ENCODE measurements at places on chromosomes 3 and 15.

DNA sequence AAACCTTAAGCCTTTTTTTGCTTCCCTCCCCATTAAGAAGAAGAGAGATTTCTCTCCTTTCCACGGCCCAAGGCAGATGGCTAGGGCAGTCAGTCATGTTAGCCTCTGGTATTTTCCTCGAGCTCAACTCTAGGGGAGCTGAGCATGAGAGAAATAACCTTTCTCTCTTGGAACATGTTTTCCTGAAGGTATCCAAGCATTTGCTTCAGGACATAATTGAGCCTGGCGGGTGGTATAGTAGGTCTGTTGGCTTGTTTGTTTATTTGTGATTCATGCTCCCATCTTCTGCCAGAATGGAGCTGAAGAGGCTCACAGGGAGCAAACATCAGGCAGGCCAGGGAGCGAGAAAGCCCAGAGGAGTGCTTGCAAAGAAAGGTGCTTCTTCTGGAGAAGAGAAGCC is 102.5 kb downstream of the MESD start:
- no peak for DNase-seq

GRCh38 chr3:17055374-17056276 is 170.9 kb downstream of the PLCL2 start:
- DNase-seq: no peak

DNA sequence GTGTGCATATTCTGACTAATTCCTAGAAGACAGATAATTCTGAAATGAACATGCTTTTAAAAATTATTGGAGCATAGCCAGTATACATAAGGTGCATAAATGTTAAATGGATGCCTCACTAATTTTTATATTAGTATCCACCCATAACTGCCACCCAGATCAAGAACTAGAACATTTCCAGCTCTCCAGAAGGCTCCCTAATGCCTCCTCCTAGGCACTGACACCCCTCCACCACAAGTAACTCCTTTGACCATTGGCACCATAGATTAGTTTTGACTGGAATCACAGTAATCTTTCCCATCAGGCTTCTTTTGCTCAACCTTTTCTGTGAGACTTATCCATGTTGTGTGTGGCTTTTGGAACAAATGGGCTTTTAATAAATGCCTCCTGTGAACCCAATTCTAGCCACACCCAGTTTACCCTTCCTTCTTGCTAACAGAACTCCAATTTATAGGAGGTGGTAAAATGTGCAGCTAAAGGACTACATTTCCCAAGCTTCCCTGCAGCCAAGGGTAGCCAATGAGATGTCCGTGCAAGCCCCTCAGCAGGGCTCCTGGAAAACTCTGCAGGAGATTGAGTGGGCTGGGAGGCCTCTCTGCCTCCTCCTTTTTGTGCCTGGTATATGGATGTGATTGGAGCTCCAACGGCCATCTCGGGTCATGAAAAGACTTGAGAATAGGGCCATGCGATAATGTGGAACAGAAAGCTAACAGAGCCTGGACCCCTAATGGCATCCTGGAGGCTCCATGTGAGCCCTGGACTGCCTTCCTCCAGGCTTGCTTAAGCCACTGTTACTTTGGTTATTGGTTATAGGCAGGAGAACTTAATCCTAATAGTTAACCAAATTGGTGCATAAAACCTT is 322.6 kb upstream of the TLE3 start:
- no peak for DNase-seq

- no peak for DNase-seq
Measured at GRCh38 chr15:51234176-51234927, 104.0 kb downstream of the CYP19A1 start.

DNA sequence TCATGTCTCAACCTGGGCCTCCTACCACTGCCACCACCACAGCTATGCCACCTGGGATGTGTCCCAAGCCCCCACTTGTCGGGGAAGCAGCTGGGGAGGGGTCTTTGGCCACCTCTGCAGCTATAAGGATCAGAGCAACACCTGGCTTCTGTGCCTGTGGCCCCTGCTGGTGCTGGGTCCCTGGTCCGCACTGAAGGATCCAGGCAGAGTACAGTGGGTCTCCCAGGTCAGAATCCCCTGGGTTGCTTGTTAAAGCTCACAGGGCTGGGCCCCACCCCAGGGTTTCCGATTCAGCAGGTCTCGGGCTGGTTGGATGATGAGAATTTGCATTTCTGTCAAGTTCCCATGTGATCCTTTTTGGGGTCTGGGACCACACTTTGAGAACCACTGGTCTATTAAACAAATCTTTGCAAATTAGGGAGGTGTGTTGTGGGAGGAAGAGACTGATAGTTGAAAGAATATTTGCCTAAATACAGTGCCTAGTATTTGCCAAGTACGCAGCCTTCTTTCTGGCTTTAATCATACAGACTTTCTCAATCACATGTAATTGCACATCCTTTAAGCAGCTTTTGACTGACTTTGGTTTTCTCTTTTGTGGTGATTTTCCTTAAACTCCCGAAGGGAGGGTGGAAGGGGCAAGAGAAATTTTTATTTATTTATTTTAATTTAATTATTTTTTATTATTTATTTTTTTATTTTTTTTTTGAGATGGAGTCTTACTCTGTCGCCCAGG is 127.3 kb downstream of the IGF1R start:
- DNase-seq: no peak

DNA sequence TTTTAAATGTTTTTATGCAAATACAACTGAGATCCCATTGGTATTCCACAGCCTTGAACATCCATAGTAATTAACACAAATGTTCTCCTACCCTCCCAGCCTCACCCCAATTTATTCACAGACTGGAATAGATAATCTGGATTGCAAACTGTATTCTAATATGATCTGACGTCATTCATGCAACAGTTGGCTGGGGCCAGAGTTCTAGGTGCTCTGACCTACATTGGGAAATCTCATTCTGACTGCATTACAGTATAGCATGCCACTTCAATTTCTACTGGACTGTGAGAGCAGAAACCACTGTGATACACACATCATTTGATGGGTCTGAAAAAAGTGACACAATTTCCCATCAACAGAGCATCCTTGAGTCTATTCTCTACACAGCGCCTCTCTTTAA is 403.1 kb downstream of the MAGI1 start:
- no peak for DNase-seq

GRCh38 chr3:14248477-14248848 is 69.8 kb downstream of the LSM3 start:
- DNase-seq: no peak

- DNase-seq: no peak
Measured at GRCh38 chr15:39628546-39629257, 47.8 kb downstream of the THBS1 start.

DNA sequence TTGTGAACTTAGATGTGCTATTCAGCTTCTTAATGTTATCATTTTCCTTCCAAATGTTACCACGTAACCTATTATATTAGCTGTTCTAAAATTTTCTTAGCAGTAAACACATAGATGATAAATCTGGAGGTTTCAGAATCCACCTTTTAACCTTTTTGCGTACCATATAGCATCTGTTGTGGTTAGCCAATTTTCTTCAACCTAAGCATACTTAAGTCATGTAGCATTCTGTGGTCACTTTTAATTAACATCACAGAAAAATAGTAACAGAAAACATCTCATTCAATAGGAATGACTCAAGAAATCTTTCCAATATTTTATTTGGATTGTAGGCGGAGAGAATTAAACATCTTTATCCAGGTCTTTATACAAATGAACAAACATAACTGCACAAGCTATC is 1465.3 kb upstream of the GBE1 start:
- DNase-seq: peak; percentile 54

DNA sequence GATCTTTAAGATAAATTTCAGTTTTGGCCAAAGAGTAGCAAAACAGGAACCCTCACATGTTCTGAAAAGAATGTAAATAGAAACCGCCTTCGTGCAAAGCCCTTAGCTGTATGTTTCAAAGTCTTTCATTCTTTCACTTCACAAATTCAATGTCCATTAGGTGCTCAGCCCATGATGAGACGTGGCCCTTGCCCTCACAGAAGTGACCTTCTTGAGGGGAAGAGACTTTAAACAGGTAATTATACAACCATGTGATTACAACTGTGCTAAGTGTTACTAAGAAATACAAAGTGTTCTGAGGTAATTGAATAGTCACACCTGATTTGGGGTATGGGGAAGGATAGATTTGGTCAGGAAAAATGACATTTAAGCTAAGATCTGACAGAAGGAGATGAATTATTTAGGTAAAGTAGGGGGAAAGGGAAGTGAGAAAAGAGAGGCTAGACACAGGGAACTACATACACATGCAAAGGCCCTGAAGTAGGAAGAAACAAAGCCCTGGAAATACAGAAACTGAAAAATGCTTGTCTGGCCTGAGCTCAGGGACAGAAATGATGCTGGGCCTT is 19.6 kb downstream of the HSPBAP1 start:
- no peak for DNase-seq

- no peak for DNase-seq
Measured at GRCh38 chr3:177060492-177060891, 136.8 kb downstream of the TBL1XR1 start.

- no peak for DNase-seq
Measured at GRCh38 chr3:61734749-61735686, 173.6 kb downstream of the PTPRG start.

- no peak for DNase-seq
Measured at GRCh38 chr15:24940236-24940635, 14.6 kb upstream of the SNRPN start.

DNA sequence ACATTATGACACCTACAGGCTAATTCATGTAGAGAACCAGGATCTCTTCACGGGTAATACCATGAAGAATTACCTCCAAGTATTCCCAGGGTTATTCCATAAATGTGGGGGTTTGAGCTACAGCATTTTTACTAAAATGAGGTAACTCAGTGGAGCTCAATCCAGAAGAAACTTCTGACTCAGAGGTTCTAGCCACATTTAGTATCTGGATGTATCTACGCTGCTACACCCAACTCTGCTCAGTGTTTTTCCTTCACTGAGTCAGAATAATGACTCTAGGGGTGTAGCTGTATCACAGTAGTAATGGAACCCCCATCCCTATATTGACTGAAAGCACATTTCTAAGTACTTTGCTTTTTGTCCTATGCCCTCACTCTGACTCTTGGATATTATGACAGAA is 52.4 kb downstream of the COPS2 start:
- no peak for DNase-seq

GRCh38 chr3:120227710-120228347 is 57.2 kb downstream of the GPR156 start:
- DNase-seq: no peak

DNA sequence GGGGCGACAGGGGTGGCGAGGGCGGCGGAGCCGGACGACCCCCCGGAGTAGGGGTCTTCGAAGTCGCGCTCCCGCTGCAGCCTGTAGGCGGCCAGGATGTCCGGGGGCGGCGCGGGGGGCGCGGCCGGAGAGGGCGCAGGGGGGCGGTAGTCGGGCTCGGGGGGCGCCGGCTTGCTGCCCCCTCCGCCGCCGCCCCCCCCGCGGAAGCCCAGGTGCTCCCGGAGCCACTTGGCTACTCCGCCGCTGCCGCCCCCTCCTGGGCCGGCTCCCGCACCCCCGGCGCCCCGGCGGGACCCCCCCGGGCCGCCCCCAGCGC is 230 bp downstream of the SHF start:
- DNase-seq: no peak

- DNase-seq: no peak
Measured at GRCh38 chr15:42845581-42845980, 75.0 kb downstream of the TTBK2 start.

DNA sequence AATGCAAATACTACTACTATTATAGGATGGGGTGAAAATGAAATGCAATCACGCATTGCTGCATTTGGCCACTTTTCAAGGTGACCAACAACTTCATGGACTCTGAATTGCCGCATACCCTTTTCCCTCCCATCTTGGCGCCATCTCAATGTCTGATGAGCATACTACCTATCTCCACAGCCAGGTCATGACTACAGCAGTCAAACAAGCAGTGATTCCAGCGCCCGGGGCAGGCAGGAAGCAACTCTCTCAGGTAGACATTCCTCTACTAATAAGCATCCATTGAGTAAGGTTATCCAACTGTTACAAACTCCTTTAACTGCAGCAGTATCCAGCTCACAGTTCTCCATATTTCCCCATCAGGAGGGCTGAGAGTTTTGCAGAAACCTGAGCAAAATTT is 155.4 kb downstream of the ADAMTS17 start:
- no peak for DNase-seq

- DNase-seq: no peak
Measured at GRCh38 chr3:110583373-110583935, 488.2 kb upstream of the NECTIN3 start.

DNA sequence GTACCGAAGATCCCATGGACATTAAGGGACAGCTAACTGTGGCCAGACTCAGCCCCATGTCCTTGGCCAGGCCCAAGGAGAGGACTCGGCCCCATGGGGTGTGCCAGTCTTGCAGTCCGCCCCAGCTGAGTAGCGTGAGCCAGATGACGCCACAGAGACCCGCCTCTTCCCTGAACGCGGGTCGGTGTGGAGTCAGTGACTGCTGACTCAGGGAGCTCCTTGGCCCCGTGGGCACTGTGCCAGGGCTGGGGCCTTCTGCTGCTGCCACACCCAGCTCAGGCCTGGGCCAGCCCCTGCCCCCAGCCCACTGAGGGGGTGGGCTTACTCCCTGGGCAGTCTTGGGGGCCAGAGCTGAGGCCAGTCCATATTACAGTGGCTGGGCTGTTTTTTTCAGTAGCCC is 52.8 kb downstream of the PLXNA1 start:
- peak; percentile 36 for DNase-seq

DNA sequence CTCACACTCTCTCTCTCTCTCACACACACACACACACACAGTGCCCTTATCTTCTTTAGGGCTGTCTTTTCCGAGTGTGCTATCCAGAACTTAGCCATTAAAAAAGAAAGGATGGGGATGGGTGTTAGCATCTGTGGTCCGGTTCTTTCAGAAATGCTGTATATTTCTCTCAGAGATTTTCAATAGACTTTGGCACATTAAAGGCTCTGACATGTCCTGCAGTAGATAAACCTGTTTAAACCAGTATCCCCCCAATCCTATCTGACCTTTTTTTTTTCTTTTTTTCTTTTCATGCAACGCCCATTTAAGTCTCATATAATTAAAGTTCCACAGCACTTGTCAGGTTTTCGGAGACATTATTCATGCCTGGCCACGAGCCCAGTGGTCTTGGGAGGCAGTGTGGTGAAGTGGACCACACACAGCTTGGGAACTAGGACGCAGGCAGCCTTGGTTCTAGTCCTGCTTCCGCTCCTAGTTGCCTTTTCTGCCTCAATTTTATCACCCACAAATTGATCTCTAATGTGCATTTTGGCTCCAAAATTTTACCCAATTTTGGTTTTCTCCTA is 13.3 kb downstream of the CAV3 start:
- no peak for DNase-seq

- DNase-seq: no peak
Measured at GRCh38 chr3:122690096-122690495, 9.5 kb downstream of the PARP14 start.

Measured in RPMI8226 (cell line).